ENCODE measurements at places on chromosomes 7 and 10.

DNA sequence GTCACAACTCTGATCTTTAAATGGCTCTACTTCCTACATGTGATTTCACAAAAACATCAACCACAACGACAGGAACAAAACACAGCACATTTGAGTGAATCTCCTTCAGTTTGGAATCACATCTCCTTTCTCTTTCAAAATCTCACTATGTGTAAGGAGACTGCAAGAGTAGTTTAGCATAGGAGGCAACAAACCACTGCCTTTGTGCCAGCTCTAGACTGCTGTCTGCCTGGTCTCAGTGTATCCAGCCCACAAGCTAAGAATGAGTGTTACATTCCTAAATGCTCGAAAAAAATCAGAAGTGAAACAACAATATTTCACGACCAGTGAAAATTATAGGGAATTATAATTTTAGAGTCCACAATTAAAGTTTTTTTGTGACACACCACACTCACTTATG, 217.0 kb upstream of the STEAP4 start:
- no peak for DNase-seq

GRCh38 chr7:69654849-69655707, 56.8 kb downstream of the AUTS2 start:
- DNase-seq = peak; percentile 30

- no peak for DNase-seq
Measured at GRCh38 chr7:75611557-75612178, 119.5 kb downstream of the SPDYE5 start.

GRCh38 chr7:90842430-90842788, 246.3 kb downstream of the CDK14 start:
- DNase-seq = no peak

DNA sequence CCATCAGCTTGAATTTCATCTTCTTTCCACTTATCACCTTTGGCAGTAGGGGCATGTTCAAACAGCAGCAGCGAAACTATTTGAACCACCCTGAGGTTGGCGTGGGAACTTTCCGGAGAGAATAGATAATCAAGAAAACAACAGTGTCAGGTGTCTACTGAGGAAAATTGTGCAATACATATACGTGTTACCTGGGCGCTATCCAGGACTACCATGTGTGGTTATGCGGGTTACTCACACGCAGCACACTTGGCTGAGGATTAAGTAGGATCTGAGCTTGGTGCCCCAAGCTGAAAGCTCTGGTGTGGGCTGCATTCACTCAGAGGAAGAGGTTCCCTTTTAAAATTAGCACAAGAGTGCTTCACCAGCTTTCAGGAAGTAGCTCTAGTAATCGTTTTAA, 8.8 kb upstream of the ABI1 start:
- no peak for DNase-seq

DNA sequence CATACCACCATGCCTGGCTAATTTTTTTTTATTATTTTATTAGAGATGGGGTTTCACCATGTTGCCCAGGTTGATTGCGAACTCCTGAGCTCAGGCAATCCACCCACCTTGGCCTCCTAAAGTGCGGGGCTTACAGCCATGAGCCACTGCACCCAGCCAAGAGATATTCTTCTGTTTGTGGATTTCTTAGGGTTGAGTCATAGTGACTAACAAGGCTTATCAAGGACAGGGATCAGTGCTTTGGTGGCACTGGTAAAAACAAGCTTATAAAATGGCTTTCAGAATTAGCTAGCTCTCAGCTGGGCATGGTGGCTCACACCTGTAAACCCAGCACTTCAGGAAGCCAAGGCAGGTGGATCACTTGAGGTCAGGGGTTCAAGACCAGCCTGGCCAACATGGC, 122.4 kb downstream of the ZNF248 start:
- DNase-seq = no peak

Data from SHP77 (cell line).